Ovary (tissue), 10 donors: ENCODE measurements at places on chromosomes 5 and 9. TPM values are rescaled to one million over a fixed set of nuclear protein-coding genes. Genes with fewer than 3 reads are reported as not detected.

GRCh38 chr9:79974806-79975422 lies 403.1 kb downstream of the TLE4 start:
- H3K4me1 ChIP-seq = peaks cover 1% of the 10 kb centered on the region
- H3K27ac ChIP-seq = no peak overlapping the region
- H3K27me3 ChIP-seq = no peaks in the 10 kb centered on the region
- DNase-seq = no peak
- no peak overlapping the region for H3K4me3 ChIP-seq
- H3K36me3 ChIP-seq = no peaks in the 10 kb centered on the region

- no peaks in the 10 kb centered on the region for H3K27me3 ChIP-seq
- no peaks in the 10 kb centered on the region for H3K36me3 ChIP-seq
- DNase-seq = peak; percentile 5
Measured at GRCh38 chr9:97565262-97565661, 63.8 kb downstream of the TMOD1 start.

GRCh38 chr5:152151113-152151512 lies 226.5 kb upstream of the GLRA1 start:
- no peak overlapping the region for H3K4me3 ChIP-seq
- H3K27me3 ChIP-seq = no peaks in the 10 kb centered on the region
- no peaks in the 10 kb centered on the region for H3K36me3 ChIP-seq

Gene TRIM32
- total RNA-seq = 22.1 TPM

DNA sequence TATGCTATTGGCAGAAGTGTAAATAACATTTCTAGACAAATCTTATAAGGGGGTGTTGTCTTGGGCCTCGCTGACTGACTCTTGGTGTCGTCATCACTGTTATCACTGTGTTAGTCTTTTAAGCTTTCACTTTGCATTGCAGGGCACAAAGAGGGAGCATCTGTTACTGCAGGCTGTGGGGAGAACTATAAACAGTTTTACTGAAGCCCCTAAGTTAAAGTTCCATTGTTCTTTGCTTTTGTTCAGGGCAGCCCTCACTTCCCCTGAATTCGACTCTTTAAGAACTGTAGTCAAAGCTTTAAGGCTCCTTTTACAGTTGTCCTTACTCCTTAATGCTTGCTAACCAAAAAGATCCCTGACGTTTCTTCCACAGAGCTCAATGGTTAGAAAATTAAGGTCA lies 605.0 kb downstream of the RAB3C start:
- H3K36me3 ChIP-seq = no peaks in the 10 kb centered on the region
- H3K4me3 ChIP-seq = no peak overlapping the region
- H3K27me3 ChIP-seq = no peaks in the 10 kb centered on the region
- DNase-seq = no peak
- no peaks in the 10 kb centered on the region for H3K4me1 ChIP-seq
- H3K27ac ChIP-seq = no peak overlapping the region

DNA sequence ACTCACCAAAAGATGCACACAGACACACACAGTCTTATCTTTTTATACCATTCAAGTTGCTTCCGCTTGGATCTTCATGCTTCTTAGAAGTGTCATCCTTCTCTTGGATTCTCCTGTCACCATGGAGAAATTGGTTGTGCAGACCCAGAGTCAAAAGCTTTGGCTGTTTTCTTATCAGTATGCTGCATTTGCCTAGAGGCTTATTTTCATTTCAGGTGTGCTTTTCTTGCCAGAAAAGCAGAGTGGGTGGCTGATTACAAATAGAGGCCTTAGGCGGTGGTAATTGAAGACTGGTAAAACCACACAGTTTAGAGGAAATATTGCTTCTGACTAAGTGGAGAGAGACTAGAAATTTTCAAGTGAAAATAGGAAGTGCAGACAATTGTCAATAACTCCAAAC lies 70.2 kb upstream of the TLE4 start:
- no peaks in the 10 kb centered on the region for H3K36me3 ChIP-seq
- H3K4me3 ChIP-seq = no peak overlapping the region
- H3K27me3 ChIP-seq = no peaks in the 10 kb centered on the region
- DNase-seq = no peak
- no peak overlapping the region for H3K27ac ChIP-seq
- H3K4me1 ChIP-seq = no peaks in the 10 kb centered on the region

Gene NXNL2
- 4.6 TPM for total RNA-seq

DNA sequence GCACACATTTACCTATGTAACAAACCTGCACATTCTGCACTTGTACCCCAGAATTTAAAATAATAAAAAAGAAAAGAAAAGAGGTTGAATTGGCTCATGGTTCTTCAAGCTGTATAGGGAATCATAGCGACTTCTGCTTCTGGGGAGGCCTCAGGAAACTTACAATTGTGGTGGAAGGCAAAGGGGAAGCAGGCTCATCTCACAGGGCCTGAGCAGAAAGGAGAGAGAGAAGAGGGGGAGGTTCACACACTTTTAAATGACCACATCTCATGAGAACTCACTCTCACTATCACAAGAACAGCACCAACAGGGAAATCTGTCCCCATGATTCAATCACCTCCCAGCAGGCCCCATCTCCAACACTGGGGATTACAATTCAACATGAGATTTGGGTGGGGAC lies 214.6 kb downstream of the CDK5RAP2 start:
- no peaks in the 10 kb centered on the region for H3K27me3 ChIP-seq
- no peak for DNase-seq
- no peak overlapping the region for H3K4me3 ChIP-seq
- H3K4me1 ChIP-seq = no peaks in the 10 kb centered on the region
- no peaks in the 10 kb centered on the region for H3K36me3 ChIP-seq

Gene FAM169A
- 21.5 TPM for total RNA-seq

GRCh38 chr5:161042862-161043261 lies 190.9 kb upstream of the ATP10B start:
- no peaks in the 10 kb centered on the region for H3K27me3 ChIP-seq
- H3K4me1 ChIP-seq = no peaks in the 10 kb centered on the region
- no peak overlapping the region for H3K4me3 ChIP-seq
- DNase-seq = no peak

Gene NUTM2F
- total RNA-seq = not detected

Gene LYSMD3
- total RNA-seq = 26.8 TPM

DNA sequence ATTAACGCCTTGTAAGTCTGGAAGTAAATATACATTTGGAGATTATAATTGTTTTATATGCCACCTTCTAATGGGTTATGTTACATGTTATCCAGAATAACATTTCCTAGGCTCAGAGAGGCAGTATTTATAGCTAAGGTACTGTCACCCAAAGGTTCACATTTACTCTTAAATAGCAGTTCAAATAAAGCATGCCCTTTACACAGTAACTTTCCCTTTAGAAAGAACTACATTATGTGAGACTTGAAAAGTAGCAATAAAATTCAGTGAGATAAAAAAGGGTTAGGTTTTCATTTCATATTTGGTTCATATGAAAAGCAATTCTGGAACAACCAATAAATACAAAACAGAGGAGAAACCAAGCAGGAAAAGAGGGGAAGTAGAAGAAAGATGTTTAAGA lies 35.1 kb downstream of the SKIC3 start:
- H3K27ac ChIP-seq = no peak overlapping the region
- no peak overlapping the region for H3K4me3 ChIP-seq
- H3K36me3 ChIP-seq = no peaks in the 10 kb centered on the region
- no peaks in the 10 kb centered on the region for H3K4me1 ChIP-seq
- no peak for DNase-seq

Gene KCNIP1
- total RNA-seq = 1.7 TPM

Gene ZCCHC7
- 27.2 TPM for total RNA-seq

Gene ATP10B
- total RNA-seq = 0.12 TPM

DNA sequence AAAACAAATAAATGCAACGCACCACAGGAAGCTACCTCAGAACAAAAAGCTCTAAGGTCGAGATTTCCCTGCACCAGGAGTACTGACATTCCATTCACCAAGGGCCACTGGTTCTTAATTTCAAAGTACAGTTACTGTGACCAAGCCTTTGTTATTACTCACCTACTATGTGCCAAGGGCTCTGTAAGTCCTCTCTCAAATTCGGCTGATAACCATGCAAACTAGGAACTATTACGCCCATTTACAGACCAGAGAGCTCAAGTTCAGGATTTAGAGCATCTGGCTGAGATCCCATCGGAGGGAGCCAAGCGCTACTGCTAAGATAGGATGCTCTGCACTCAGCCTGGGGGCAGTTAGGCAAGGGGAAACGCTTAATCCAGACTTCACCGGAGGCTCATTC lies 5.6 kb downstream of the MYO10 start:
- no peak for DNase-seq
- peaks cover 14% of the 10 kb centered on the region for H3K4me1 ChIP-seq
- no peaks in the 10 kb centered on the region for H3K36me3 ChIP-seq
- H3K4me3 ChIP-seq = no peak overlapping the region
- no peaks in the 10 kb centered on the region for H3K27me3 ChIP-seq

Gene CCNO
- total RNA-seq = 3.3 TPM

DNA sequence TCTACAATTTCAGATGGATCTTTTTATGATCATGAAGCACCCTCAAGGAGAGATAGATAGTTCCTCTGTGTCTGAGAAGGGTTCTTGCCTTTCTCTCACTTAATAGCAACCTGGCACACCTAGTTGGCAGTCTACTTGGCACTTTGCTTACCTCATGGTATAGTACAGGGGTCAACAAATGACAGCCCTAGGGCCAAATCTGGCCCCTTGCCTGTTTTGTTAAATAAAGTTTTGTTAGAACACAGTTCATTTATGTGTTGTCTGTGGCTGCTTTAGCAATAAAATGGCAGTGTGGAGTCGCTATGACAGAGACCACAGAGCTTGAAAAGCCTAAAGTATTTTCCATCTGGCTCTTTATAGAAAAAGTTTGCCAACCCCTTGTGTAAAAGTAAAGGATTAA lies 119.3 kb upstream of the CPEB4 start:
- no peak overlapping the region for H3K4me3 ChIP-seq
- H3K36me3 ChIP-seq = no peaks in the 10 kb centered on the region
- H3K27ac ChIP-seq = no peak overlapping the region
- no peaks in the 10 kb centered on the region for H3K27me3 ChIP-seq
- peaks cover 3% of the 10 kb centered on the region for H3K4me1 ChIP-seq

DNA sequence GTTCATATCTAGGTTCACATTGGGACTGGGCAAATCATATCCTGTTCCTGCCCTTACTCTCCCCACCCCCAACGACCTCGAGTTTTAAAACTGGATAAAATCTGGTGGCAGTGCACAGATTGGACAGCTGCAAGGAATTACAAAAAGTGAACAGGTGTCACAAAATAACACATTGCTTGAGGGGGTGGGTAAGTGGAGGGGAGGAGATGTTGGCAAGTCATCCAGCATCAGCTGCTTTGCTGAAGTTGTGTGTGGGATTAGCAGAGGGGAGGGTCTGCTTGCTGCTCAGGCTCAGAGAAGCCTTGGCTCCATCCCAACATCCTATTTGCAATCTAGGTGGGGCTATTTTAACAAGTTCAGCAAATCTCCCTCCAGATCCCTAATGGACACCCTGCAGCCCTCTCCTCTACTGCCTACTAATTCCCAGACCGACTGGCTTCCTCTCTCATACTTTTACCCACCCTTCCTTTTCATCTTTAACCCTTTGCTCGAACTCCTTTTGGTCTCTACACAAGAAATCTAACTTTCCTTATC lies 39.8 kb upstream of the SLC24A2 start:
- DNase-seq = no peak
- no peaks in the 10 kb centered on the region for H3K27me3 ChIP-seq
- H3K36me3 ChIP-seq = no peaks in the 10 kb centered on the region
- H3K4me3 ChIP-seq = no peak overlapping the region
- H3K27ac ChIP-seq = no peak overlapping the region
- no peaks in the 10 kb centered on the region for H3K4me1 ChIP-seq

Gene C5orf34
- 0.48 TPM for total RNA-seq

DNA sequence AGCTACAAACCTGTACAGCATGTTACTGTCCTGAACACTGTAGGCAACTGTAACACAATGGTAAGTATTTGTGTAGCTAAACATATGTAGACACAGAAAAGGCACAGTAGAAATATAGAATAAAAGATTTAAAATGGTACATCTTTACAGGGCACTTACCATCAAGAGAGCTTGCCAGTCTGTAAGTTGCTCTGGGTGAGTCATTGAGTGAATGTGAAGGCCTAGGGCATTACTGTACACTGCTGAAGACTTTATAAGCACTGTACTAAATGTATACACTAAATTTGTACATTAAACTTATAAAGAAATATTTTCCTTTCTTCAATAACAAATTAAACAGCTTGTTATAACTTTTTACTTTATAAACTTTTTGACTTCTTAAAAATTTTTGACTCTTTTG lies 20.5 kb downstream of the ADRB2 start:
- no peaks in the 10 kb centered on the region for H3K36me3 ChIP-seq
- DNase-seq = no peak
- no peaks in the 10 kb centered on the region for H3K27me3 ChIP-seq
- H3K27ac ChIP-seq = no peak overlapping the region
- no peaks in the 10 kb centered on the region for H3K4me1 ChIP-seq

DNA sequence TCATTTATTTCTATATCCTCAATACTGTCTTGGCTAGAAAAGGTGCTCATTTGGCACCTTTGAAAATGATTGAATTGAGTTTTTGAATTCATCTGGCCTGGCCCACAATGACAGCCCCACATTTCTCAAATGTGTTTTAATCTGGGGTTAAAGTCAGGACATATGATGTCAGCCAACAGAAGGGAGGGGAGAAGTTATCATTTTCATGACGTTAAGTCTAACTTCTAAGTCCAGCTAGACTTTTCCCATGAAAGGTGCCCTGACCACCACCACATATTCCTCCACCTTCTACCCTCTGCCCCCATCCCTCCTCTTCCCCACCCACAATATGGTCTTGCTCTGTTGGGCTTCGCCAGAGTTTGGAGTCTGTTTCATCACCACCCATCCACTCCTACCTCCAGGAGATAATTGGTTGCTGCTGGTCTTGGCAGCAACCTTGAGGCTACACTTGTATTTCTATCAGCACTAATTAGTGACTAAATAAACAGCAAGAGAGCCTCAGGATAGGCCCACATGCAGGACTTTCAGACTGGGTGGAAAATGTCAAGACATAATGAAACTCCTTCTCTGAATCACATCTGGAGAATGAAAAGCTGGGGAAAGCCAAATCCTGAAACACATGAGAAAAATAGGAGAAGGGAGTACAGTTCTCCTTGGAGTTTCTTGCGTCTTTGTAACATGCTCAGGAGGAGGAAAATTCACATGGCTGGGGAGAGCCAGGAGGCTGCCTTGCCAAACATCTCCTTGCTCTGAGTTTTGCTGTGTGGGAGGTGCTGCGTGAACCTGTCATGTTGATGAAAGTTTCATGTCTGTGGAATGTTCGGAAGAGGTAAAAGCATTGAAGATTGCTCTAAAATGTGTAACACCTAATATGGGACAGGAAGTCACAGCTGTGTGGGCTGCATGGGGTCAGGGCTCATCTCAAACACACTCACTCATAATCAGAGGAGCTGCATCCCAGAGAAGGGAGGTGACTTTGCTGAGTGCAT lies 544.7 kb upstream of the KLF4 start:
- H3K27me3 ChIP-seq = no peaks in the 10 kb centered on the region
- H3K36me3 ChIP-seq = no peaks in the 10 kb centered on the region
- H3K4me1 ChIP-seq = peaks cover 7% of the 10 kb centered on the region
- H3K27ac ChIP-seq = peak overlapping the region; percentile 41
- H3K4me3 ChIP-seq = no peak overlapping the region

DNA sequence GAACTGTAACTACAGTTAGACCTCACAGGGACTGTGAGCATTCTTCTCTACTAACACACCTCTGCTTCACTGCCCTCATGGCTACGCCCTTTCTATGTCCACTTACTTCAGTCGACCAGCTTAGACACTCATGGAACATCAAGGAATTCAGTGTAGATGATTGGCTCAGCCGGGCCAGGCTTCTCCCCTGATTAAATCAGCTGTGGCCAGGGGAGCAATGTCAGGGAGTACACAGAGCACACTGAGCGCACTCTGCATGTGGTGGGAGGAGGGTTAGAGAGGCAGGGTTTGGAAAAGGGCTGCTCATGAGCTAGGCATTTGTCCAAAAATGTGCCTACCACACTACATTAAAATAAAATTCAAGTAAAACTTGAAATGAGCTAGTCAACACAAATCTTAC lies 400.5 kb downstream of the ARRDC3 start:
- no peak for DNase-seq
- H3K4me3 ChIP-seq = no peak overlapping the region
- H3K4me1 ChIP-seq = no peaks in the 10 kb centered on the region
- H3K36me3 ChIP-seq = no peaks in the 10 kb centered on the region
- no peaks in the 10 kb centered on the region for H3K27me3 ChIP-seq
